ENCODE measurements at places on chromosomes 12 and 14.

DNA sequence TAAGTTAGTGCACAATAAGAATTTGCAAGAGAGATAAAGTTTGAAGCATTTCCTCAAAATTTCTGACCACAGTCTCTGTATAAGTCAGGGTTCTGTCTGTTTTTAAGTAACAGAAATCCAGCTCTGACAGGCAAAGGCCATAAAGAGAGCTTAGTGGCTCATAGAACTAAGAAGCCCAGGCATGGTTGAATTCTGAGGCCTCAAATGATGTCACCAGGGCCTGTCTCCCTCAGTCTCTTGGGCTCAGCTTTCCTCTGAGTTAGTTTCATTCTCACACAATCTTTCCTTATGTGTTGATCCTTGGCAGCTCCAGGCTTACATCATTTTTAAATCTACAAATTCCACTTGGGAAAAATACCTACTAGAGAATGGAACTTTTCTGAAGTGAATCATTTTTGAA is 173.4 kb upstream of the ATP2B1 start:
- peak; percentile 24 for DNase-seq

DNA sequence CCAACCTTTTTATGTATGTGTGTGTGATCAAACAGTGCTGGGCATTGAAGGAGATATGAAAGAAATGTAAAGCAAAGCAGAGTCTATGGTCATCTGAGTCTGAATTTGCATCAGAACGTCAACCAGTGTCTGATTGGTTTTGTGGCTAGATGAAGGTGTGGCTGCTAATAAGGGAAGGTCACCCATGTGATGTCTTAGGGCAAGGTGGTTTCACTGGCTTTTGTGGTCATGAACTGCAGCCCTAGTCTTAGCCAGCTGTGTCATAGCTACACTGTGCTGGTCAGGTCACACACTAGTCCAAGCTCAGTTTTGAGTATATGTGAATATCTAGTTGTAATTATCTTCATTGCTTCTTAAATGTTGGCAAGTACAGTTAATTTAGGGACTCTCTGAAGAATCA is 105.8 kb downstream of the TGFB3 start:
- no peak for DNase-seq

DNA sequence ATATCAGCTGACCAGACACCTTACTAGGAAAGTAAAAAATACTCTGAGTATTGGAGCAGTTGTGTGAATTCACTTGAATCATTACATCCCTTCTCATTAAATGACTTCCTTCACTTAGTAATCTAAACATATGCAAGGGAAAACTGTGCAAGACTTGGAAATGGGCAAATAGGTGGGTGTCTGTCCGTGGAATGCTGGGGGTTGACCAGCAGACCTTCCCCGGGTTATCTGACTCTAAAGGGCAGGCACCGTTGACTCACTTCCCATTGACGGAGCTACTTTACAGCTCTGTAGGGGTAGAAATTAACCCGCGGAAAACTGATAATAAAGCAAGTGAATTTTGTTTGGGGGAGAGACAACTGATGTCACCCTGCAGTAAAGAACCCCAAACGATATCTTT is 199.3 kb downstream of the TTC7B start:
- no peak for DNase-seq

GRCh38 chr12:89775063-89775985 is 66.7 kb upstream of the ATP2B1 start:
- no peak for DNase-seq

- no peak for DNase-seq
These were observed 2.3 kb downstream of the SPATS2 start for GRCh38 chr12:49369411-49370145.

- peak; percentile 16 for DNase-seq
These were observed 377.1 kb upstream of the RGS6 start for GRCh38 chr14:71554959-71555612.

- no peak for DNase-seq
These were observed 6.7 kb upstream of the MTA1 start for GRCh38 chr14:105412771-105413543.

DNA sequence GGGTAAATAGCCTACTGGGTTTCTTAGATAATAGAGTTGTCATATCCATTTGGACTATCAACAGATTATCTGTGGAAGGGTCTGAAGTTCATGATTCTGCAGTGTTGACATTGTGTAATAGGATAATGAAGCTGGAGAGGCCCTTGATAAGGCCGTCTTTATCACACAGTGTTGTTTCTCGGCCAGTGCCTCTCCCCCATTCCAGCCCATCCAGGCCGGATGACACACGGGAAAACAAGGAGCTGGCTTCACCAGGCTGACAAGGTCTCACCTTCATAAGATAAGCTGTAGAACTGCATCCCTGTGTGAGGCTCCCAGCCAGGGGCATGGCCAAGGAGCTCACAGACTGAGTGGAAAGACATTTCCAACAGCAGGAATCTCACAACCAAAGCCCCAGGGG is 8.7 kb upstream of the EML1 start:
- no peak for DNase-seq

DNA sequence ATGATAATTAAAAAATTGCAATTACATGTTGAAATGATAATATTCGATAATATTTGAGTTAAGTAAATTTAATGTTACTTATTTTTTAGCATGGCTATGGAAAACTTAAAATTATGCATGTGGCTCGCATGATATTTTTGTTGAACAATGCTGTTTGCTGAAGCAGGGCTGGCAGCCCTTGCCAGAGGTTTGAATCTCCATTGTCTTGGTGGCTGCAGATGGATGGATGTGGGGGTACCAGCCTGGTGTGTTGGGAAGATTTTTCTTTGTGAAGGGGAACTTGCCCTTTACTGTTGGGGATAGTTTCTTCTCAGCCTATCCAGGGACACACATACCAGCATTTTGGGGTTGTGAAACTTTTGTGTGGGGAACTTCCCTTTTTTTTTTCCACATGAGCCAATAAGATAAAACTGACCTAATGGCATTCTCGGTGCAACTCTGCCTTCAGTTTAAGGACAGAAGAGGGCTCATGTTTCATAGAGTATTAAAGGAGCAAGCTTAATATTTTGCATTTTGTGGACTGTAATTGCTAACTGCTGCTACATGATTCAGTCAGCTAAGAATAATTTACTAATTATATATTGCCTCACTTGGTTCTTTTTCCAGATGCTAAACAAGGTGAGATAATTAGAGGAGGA is 8.8 kb downstream of the RASSF3 start:
- peak; percentile 94 for DNase-seq

- DNase-seq: no peak
These were observed 8.1 kb downstream of the PRPF40B start for GRCh38 chr12:49631336-49631907.
